ENCODE measurements at places on chromosomes 4 and X.

- DNase-seq = no peak
Measured at GRCh38 chrX:73400136-73400748, 46.6 kb upstream of the CDX4 start.

GRCh38 chr4:10276152-10276551 is 159.6 kb upstream of the WDR1 start:
- DNase-seq = no peak

DNA sequence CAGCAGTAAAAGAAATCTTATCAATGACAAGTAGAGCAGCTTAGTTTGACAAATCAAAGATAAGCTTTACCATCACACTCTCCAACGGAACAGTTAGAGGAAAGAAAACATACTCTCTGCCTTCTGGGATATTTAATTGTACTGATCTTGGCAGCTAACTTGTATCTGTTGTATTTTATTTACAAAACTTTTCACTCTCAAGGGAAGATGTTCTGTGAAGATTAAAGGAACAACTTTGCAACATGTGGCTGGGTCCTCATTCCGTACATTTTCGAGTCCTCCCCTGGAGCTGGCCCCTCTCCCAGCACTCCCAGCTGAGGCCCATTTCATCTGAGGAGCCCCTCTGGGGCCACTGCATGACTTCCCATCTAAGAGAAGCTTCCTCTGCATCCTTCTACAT is 74.4 kb downstream of the RPS3A start:
- no peak for DNase-seq

DNA sequence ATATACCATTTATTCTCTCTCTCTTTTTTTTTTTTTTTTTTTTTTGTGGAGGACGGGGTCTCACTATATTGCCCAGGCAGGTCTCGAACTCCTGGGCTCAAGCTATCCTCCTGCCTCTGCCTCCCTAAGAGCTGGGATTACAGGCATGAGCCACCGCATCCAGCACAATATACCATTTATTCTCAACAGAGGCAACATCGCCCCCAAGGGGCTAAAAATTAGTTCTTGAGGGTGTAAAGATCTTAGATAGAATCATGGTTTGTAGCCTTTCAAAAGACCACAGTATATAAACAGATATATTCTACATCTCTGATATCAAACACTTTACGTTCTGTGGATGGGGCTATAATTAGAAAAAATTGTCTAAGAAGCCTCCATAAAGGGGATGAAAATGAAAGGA is 39.8 kb upstream of the TCEAL2 start:
- DNase-seq = no peak

DNA sequence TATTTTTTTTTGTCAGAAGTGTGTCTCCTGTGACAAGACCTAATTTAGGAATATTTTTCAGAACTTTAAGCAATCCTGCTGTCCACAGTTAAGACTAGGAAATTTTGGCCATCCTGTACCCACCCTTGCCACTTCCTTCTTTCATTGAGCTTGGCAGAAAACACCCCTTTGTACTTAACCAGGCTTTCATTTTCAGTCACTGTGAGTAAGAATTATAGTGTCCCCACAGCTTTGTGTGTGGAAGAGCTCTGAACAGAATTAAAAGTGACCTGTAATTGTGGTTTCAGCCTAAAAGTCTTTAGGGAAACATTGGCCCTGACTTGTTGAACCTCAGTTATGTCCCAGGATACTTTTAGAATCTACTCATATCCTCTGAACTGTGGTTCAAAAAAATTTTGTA is 153.7 kb upstream of the BMP3 start:
- DNase-seq = no peak

DNA sequence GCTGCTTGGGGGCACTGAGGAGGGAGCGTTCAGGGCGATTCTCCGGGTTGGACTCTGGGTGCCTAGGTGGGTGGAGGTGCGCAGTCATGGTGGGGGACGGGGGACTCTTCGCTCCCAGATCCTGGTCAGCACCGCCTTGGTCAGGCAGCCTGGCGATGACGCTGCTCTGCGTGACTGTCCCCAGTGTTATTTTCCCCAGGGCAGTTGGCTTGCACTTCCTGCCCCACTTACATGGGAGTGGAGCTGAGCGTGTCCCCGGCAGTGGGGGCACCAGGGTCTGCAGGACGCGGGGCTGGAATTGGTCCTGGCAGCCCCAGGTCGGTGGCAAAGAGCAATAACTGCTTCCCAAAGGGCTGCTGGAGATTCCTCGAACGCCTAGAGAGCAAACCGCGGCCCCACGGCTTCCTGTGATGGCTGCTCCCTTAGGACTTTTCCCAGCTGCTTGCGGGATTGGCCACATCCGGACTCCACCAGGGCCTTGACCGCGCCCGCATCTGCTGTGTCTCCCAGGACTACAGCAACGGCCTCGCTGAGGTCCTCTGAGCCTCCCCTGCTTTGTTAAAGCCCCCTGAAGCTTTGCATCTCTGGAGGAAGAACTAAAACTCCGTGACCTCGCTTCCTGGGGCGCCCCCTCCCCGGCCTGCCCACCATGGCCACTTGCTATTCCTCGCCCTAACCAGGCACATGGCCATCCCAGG is 35.3 kb upstream of the GPR78 start:
- no peak for DNase-seq

- DNase-seq = peak; percentile 48
Measured at GRCh38 chr4:139556071-139556723, at the start of gene SETD7. SETD7 (minus strand) TSS chr4:139556219; CDS start chr4:139556137, 82 bp downstream.

DNA sequence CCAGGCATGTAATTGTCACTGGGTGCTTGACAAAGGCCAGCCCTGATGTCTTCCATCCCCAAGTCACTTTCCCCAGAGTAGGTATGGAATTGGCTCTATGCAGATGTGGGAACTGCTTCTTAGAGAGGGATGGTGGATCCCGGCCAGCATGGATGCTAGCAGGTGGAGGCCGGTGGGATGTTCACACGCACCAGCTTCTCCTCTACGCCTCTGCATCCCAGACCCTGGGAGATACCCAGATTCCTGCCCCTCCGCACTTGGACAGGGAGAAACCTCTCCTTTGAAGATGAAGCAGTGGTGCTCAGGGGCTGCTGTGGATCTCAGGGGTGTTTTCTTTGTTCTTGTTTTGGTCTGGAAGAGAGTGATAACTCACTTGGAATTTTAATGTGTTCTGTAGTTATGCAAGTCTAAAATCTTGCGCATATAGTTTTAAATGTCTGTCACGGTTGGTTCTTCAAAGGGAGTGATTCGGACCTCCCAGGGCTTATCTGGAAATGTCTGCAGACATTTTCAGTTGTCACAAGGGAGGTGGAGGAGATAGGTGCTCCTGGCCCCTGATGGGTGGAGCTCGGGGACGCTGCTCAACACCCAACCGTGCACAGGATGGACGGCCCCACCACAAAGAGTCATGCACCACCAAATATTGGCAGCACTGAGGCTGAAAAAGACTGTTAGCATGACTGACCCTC is 308.0 kb downstream of the DHRSX start:
- DNase-seq = no peak

- DNase-seq = no peak
Measured at GRCh38 chr4:124854968-124855367, 142.4 kb upstream of the ANKRD50 start.

- no peak for DNase-seq
Measured at GRCh38 chr4:110515676-110516075, 39.7 kb downstream of the ENPEP start.

DNA sequence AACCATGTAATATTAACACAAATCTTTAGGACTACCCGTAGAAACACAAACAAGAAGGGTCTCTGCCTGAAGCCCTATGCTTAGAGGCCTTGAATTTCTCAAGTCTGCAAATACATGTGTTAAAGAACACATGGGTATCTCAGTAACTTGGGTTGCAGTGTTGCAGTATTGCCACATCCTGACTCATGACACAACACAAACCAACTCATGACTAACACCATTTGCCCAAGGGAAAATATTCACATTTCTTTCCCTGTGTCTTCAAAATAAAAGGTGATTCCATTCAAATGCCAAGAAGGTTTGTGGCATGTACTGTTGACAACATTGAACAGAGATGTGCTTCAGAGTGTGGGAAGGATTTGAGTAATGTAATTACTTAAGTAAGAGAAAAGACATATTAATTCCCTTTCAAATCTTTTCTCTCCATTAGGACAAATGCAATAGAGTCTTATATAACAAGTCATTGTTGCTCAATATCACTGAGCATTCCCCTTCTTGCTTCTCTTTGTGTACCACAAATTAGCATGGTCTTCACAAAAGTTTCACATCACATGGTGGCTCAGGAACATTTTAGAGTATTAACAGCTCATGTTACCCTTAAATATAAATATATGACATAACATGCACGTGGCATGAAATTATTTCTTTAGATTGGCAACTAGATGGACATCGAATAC is 487.1 kb downstream of the STPG2 start:
- no peak for DNase-seq

- DNase-seq = no peak
Measured at GRCh38 chrX:106927700-106928099, 7.5 kb downstream of the CLDN2 start.

DNA sequence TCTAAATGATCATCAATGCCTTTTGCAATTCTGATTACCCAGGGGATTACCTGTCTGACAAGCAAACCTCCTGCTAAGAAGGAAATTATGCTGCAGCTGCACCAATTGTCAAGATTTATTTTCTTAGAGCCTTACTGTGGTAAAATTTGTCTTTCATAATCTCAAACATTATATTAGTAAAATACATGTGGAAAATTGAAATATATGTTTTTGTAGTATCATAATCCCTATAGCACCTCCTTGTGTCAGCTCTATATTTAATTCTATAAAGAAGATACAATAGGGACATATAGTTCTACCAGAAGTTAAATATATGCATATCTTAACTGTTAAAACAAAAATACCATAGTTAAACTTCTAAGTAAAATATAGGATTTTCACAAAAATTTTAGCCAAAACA is 655.6 kb upstream of the PCDH10 start:
- DNase-seq = no peak

- DNase-seq = peak; percentile 83
Measured at GRCh38 chr4:39527296-39528060, at the start of gene UGDH. UGDH (minus strand) TSS chr4:39527439; CDS start chr4:39521512, 5,927 bp downstream.

DNA sequence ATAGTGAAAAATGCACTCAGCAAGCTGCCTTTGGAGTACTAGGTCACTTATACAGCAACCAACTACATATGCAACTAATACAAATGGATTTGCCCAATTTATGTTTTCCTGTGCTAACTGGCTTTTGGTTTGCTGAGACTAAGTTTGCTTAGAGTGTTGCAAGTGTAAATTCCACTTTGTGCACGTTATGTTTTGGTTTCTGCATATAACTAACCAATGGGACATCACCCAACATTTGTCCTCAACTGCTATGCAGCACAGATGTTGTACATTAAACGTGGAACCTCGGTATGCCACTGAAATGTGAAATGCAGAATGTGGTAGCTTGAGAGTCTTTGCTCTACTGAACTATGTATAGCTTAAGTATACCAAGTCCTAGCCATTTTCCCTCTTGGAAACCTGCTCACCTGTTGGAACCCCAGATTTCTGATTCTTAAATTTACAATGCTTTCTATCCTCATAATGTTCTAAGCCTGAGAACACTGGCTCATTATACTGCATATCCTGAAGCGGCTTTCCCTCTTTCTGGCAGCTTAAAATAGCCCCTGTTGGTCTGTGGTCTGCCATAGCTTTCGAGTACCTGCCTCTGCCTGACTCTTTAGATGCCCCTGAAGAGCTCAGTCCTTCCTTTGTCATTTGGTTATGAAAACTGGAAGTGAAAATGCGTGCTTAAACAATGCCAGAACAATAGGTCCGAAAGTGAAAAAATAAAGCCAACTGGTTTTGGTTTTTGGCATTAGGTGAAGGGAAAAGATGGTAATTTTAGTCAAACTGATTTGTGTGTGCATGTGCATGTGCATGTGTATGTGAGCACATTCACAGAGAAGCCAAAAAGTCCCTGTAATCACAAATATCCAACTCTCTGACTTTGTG is 158.0 kb downstream of the SH2D1A start:
- DNase-seq = no peak

- DNase-seq = no peak
Measured at GRCh38 chrX:154987940-154988339, 34.6 kb downstream of the F8 start.

GRCh38 chr4:147123146-147123545 is 177.5 kb upstream of the TTC29 start:
- no peak for DNase-seq

- no peak for DNase-seq
Measured at GRCh38 chr4:123528501-123529277, 132.1 kb downstream of the SPRY1 start.

- no peak for DNase-seq
Measured at GRCh38 chrX:97860226-97860625, 976.5 kb downstream of the RPA4 start.

- DNase-seq = no peak
Measured at GRCh38 chr4:7903791-7904516, 35.7 kb downstream of the AFAP1 start.

DNA sequence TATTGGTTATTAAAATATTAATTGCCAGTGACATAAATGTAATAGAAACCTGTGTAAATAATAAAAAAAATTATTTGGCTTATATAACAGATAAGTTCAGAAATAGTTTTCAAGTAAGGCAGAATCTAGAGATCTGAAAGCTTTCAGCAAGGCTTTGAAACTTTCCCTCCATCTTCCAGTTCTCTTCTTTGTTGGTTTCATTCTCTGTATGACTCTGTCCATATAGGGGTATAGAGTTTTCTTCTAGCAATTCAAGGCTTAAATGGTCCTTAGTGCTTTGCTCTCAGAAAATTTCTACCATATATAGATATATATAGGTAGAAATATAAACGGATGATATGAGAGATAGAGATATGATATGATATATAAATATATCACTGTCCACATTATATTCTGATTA is 160.5 kb upstream of the GABRA2 start:
- DNase-seq = no peak

- no peak for DNase-seq
Measured at GRCh38 chr4:99843413-99843812, 26.8 kb downstream of the DAPP1 start.

GRCh38 chr4:147843162-147843561 is 111.3 kb downstream of the ARHGAP10 start:
- DNase-seq = no peak

DNA sequence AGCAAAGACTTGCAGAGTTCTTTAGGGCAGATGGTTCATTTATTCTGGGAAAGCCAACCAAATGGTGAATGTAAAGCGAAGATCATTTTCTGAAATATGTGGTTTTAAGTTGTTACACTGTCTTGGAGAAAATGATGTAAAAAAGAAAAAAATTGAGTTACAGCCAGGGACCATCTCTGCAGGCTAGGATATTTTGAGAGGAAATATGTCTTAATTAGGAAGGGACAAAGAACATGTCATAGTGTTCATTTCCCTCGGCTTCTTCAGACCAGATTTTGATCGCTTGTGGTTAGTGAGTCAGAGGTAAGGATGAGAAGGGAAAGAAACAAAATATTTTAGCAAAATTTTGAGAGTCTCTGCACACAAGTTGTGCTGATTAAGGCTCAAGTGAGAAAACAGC is 59.0 kb upstream of the C1QTNF7 start:
- no peak for DNase-seq

DNA sequence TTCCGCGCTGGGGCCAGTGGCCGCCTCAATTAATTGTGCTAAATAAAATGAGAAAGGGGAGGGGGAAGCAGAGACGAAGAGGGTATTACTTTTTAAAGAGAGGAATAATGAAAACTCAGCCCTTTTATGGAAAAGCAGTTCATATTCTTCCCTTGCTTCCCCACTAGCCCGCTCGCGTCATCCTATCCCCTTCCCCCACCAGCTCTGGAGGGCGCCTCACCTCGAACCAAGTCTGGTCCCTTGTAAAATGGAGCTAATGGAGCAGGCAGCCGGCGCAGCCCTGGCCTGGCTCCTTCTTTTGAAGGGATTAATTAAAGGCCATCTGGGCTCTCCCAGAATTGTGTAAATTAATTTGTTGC is 511 bp upstream of the NKX6-1 start:
- DNase-seq = no peak

GRCh38 chr4:85598936-85599335 is 124.0 kb downstream of the ARHGAP24 start:
- DNase-seq = no peak

- DNase-seq = no peak
Measured at GRCh38 chr4:7655511-7656243, 220.9 kb upstream of the PSAPL1 start.

Data from CD4-positive, alpha-beta T cell (primary cell).